ENCODE measurements at places on chromosomes 1 and 21.

DNA sequence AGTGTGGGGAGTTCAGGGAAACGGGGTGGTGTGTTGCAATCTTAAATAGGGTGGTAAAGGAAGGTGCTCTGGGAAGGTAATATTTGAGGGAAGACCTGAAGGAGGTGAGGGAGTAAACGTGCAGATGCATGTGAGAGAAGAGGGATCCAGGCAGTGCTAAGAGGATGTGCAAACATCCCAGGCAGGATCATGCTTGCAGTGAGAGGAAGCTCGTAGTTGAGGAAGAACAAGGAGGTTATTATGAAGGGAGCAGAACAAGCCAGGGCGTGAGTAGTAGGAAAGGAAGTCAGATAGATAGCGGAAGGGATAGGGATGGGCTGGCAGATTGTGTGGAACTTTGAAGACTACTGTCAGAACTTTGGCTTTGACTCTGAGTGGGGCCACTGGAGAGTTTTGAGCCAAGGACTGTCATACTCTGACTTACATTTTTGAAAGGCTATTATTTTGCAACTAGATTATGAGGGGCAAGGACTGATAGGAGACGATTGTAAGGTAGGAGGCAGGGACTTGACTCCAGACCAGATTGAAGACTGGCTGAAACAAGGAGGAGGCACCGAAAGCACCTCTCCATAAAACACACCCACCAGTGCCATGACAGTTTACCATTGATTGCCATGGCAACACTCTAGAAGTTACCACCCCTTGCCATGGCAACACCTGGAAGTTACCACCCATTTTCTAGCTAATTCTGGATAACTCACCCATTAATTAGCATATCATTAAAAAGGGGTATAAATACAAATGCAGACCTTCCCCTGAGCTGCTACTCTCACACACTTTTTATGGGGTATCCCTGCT, 67.0 kb downstream of the XCL2 start:
- DNase-seq: no peak

DNA sequence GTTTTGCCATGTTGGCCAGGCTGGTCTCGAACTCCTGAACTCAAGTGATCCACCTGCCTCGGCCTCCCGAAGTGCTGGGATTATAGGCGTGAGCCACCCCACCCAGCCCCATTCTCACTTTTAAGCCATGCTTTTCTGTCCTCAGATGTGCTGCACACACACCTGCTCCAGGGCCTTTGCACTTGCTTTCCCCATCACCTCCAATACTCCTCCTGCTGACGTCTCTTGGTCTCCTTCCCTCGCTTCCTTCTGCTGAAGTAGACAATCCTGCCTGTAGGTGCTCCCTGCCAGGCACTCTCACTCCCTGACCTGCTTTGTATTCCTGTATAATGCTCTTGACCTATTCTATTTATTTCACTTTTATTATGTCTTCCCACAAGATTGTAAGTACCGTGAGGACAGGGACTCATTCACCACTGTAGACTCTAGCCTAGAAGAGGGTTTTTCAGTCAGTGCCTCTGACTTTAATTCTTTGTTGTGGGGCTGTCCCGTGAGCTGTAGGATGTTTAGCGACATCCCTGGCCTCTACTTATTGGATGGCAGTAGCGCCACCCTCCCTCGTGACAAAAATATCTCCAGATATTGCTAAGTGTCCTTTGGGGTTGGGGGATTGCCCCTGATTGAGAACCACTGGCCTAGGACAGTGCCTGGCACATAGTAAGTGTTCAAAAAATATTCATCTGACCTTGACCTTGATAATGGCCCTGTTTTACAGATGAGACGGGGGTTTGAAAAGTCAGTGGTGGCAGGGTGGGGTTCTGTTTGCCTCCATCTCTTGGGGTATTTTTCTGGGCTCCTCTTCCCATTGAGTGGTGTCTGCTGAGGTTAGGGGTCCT, 4.6 kb downstream of the TNFRSF1B start:
- no peak for DNase-seq

DNA sequence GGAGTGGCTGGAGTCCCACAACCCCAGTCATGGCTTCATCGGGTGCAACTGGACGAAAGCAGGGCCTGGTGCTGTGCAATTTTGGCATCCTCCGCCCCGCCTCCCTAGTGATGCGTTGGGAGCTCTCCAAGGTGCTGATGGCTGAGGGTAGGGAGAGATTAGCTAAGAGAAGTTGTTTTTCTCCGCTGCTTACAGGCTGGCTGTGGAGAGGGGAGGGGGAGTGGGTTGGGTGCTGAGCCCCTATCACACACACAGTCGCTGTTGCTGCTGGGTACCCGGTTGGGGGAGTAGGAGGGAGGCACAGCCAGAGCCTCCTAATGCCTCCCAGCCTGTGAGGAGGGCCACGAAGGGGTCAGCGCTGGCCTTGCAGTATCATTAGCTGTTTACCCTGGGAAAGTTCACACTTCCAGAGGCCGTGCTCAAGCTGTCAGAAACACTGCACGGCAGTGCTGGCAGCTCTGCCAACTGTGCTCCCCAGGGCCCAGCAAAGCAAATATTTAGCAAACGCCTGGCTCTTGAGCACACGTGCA, 110.0 kb downstream of the GRIK3 start:
- no peak for DNase-seq

- no peak for DNase-seq
Measured at GRCh38 chr1:150066838-150067183, 765 bp upstream of the VPS45 start.

DNA sequence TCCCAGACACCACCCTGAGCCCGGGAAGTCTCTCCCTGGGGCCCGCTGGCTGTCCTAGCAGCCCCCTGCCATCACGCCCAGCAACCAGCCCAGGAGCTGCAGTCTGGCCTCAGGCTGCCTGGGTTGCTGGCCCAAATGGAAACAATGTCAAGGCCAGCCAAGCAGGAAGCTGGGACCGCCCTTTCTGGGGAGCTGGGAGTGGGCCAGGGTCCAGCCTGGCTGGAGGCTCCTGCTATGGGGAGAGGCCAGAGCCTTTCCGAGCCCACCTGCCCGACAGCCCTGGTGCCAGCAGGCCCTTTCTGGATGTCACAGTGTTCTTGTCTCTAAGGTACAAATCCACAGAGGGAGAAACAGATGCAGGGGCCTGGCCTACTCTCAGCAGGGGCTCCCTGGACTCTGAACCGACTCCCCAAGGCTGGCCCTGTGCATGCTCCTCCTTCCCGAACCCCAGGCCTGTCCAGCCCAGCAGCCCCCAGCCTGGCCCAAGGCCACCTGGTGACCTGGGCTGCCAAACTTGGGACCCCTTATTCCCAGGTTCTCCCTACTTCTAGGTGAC, 1.2 kb upstream of the MMEL1 start:
- no peak for DNase-seq

- DNase-seq: no peak
Measured at GRCh38 chr1:199403531-199404116, 623.9 kb upstream of the NR5A2 start.

GRCh38 chr1:156494309-156494895, 6.2 kb downstream of the MEF2D start:
- DNase-seq: no peak

DNA sequence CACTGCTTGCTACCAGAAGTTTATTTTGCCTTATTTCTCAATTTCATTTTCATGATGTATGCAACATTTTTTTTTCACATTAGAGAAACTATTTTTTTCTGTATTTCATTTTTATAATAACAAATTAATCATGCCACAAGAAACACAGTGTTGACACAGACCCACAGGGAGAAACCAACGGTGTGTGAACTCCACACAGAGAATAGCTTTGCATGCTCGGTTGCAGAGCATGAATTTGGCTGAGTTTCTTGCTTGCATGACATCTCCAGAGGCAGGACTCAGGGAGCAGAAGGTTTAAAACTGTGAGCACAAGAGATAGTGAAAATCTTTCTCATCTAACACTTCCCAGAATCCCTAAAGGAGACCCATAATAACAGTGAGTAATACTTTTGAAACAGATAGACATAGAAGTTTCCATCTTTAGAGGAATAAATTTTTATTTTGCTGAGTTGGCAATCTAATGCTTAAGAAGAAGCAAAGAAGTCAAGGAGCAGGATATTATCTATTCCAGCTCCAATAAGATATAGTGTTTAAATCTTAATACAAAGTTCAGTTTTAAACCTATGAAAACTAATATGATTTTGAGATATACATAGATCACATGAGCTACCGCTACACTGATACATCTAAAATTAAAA, 890.9 kb downstream of the MRPL39 start:
- DNase-seq: no peak

DNA sequence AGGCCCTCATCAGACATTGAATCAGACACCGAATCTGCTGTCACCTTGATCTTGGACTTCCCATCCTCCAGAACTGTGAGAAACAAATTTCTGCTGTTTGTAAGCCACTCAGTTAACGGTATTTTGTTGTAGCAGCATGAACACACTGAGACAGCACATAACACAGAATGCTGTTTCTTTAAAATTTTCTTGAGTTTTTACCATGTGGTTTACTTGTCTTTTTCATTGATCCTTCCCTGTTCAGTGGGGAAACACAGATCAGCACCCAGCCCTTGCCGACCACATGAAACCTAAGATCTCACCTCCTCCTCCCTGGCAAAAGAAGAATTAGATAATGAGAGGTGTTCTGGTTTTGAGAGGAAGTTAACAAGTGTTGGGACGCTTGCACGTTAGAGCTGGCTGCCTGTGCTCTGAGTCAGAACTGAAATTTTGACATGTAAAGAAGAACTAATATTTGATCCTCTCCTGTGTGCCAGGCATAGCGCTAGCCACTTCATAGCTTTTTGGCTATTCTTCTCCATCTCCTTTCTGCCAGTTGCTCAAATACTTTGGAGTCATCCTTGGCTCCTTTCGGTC, 179.6 kb downstream of the DHRS3 start:
- DNase-seq: no peak

DNA sequence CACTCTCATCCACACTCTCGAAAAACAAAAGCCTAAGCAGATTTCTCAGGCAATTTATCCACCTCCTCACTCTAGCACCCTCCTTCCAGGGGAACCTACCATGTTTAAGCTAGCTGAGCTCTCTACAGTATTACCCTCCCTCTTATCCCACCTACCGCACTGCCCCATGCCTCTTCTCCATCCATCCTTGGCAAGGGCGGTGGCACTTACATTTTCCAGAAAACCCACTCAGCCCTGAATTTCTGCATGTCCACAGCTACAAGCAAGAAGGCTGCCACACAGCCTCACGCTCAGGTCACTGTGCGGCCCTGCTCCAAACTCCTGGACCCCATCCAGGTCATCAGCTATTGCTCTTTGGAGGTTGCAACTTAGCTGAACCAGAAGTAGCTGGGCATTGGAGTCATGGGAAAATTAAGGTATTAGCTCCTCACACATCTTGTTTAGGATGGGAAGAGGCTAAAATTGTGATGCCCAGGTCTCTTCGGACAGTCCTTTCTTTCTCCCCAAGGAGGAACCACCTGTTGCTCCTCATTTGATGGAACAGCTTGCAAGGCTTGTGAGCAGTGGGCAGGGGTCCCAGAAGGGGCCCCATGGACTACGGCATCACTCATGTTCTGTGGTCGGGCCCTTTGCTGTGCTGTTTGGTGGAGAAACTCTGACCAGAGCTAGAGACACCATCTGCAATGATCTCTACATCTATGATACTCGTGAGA, 1.1 kb downstream of the KLHDC9 start:
- DNase-seq: no peak

GRCh38 chr1:43247256-43247921, 22.4 kb upstream of the TMEM125 start:
- no peak for DNase-seq

DNA sequence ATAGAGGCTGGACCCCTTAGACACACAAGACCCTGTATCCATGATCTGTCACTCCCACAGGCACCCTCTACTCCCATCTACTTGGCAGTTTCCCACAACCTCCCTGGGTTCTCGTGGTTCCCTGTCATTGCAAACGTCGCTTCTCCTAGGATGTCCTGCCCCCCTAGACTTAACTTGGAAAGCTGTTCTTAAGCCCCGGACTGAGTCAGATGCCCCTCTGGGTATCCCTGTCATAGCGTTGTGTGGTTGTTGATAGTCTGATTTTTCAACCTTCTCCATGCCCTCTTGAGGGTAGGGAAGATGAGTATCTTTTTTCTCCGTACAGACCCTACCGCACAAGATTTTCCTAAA, 11.8 kb downstream of the RCC1 start:
- DNase-seq: no peak

GRCh38 chr1:103416681-103417286, 108.7 kb upstream of the RNPC3 start:
- no peak for DNase-seq

DNA sequence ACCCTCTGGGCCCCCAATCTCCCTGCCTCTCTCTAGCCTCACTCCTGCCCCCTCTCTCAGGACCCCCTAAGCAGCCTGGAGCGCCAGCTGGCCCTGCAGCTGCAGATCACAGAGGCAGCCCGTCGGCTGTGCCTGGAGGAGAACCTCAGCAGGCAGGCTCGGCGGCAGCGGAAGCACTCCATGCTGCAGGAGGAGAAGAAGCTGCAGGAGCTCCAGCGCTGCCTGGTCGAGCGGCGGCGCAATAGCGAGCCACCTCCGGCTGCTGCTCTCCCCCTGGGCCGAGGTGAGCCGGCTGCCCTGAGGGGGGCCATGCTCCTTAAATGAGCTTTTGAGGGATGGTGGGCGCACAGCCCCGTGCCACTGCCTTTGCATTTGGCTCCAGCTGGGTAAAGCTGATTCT, 6.2 kb downstream of the INAVA start:
- no peak for DNase-seq

- peak; percentile 9 for DNase-seq
Measured at GRCh38 chr1:101567582-101568189, 330.9 kb downstream of the S1PR1 start.

DNA sequence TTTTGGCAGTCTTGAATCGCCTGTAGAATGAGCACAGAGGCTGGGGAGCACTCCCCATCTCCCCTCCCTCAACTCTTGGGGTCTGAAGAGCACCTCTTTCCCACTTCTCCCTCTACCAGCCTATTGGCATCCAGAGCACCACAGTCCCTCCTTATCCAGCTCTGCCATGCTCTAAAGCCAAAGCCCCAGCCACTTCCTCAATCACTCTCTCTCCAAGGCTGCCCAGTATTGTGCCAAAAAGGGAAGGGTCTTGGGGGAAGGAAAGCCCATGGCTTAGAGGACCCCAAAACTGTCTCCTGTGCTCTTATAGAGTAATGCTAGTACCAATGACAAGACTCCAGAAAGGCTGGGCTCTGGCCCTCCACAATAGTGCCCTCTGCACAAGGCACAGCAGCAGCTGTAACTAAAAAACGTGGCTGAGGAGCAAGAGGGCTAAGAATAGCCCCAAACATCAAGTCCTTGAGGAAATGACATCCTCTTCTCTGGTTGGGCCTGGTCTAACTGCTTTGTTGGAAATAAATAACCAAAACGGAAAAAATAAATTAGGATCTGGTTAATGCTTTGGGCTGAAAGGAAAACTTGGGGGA, 28.4 kb downstream of the SLC27A3 start:
- no peak for DNase-seq
